CD4-positive, CD25-positive, alpha-beta regulatory T cell (primary cell): ENCODE measurements at places on chromosomes 13 and 19. TPM values are rescaled to one million over a fixed set of nuclear protein-coding genes. Genes with fewer than 3 reads are reported as not detected.

GRCh38 chr19:54451331-54451871 lies 2.4 kb downstream of the LENG8 start:
- H3K27ac ChIP-seq, result peak overlapping the region; percentile 97
- H3K4me1 ChIP-seq, result peaks cover 46% of the 10 kb centered on the region
- peaks cover 59% of the 10 kb centered on the region for H3K36me3 ChIP-seq
- DNase-seq, result no peak
- H3K27me3 ChIP-seq, result no peaks in the 10 kb centered on the region
- no peak overlapping the region for H3K4me3 ChIP-seq

- H3K4me3 ChIP-seq, result peak overlapping the region; percentile 73
- H3K27ac ChIP-seq, result peak overlapping the region; percentile 49
- H3K4me1 ChIP-seq, result peaks cover 29% of the 10 kb centered on the region
Observed at GRCh38 chr19:12800923-12801465, 606 bp downstream of the PRDX2 start.

DNA sequence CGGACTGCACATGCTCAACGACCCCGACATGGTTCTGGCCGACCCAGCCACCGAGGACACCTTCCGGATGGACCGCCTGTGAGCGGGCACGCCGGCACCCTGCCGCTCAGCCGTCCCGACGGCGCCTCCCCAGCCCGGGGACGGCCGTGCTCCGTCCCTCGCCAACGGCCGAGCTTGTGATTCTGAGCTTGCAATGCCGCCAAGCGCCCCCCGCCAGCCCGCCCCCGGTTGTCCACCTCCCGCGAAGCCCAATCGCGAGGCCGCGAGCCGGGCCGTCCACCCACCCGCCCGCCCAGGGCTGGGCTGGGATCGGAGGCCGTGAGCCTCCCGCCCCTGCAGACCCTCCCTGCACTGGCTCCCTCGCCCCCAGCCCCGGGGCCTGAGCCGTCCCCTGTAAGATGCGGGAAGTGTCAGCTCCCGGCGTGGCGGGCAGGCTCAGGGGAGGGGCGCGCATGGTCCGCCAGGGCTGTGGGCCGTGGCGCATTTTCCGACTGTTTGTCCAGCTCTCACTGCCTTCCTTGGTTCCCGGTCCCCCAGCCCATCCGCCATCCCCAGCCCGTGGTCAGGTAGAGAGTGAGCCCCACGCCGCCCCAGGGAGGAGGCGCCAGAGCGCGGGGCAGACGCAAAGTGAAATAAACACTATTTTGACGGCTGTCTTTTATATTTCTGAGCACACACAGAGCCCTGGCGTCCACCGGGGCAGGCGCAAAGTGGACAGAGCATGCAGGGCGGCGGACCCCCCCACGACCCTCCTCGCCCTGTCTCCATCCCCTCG lies 13.6 kb downstream of the COMP start:
- no peak overlapping the region for H3K4me3 ChIP-seq
- H3K27me3 ChIP-seq, result no peaks in the 10 kb centered on the region
- no peak overlapping the region for H3K27ac ChIP-seq
- no peaks in the 10 kb centered on the region for H3K36me3 ChIP-seq

DNA sequence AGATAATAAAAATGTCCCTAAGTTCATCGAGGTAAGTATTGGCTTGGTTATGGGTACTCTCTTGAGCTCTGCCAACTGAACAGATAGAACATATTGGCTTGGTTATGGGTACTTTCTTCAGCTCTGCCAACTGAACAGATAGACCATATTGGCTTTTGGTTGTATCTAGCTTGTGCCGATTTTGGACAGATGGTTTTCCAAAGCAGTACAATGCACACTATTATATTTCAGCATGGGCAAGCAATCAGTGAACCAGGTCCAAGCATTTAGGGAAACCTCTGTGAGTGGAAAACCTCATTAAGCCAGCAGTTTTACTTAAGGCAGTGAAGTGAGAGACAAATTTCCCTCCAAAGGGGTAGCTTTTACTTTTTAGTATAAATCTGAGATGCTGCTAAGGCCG lies 1440.5 kb upstream of the SPRY2 start:
- DNase-seq, result no peak
- no peaks in the 10 kb centered on the region for H3K4me1 ChIP-seq
- H3K4me3 ChIP-seq, result no peak overlapping the region
- H3K36me3 ChIP-seq, result no peaks in the 10 kb centered on the region
- no peak overlapping the region for H3K27ac ChIP-seq

GRCh38 chr13:107124129-107124718 lies 556.3 kb upstream of the ARGLU1 start:
- H3K27ac ChIP-seq, result no peak overlapping the region
- H3K4me1 ChIP-seq, result no peaks in the 10 kb centered on the region
- H3K4me3 ChIP-seq, result no peak overlapping the region
- DNase-seq, result no peak

PRR19 gene
- total RNA-seq, result not detected

- H3K27ac ChIP-seq, result no peak overlapping the region
- no peaks in the 10 kb centered on the region for H3K27me3 ChIP-seq
- H3K36me3 ChIP-seq, result no peaks in the 10 kb centered on the region
- H3K4me1 ChIP-seq, result no peaks in the 10 kb centered on the region
Observed at GRCh38 chr13:111929036-111929616, 137.8 kb upstream of the SOX1 start.

- H3K27ac ChIP-seq, result no peak overlapping the region
- no peaks in the 10 kb centered on the region for H3K4me1 ChIP-seq
- peaks cover 10% of the 10 kb centered on the region for H3K27me3 ChIP-seq
- DNase-seq, result no peak
Observed at GRCh38 chr13:24007979-24008620, 110.8 kb upstream of the C1QTNF9B start.
